Parietal lobe (tissue), 2 donors: ENCODE measurements at places on chromosomes 5 and 9. TPM values are rescaled to one million over a fixed set of nuclear protein-coding genes. Genes with fewer than 3 reads are reported as not detected.

ARL14EPL gene
- total RNA-seq, result not detected

OLFM1 gene
- total RNA-seq, result 76.7 TPM

MAP1B gene
- total RNA-seq, result 1,237 TPM

KCNN2 gene
- total RNA-seq, result 19.1 TPM

NMUR2 gene
- not detected for total RNA-seq

SARDH gene
- 4.7 TPM for total RNA-seq

C6 gene
- not detected for total RNA-seq

ITGA2 gene
- 5.9 TPM for total RNA-seq

TBC1D13 gene
- 11.3 TPM for total RNA-seq

KIAA0825 gene
- total RNA-seq, result 44.8 TPM

FOXD4 gene
- 0.31 TPM for total RNA-seq

HMMR gene
- 3.8 TPM for total RNA-seq

SPAG8 gene
- 4.1 TPM for total RNA-seq

PHF2 gene
- total RNA-seq, result 39.8 TPM

RIOK2 gene
- total RNA-seq, result 29.1 TPM

TPPP gene
- 22.2 TPM for total RNA-seq

SH3RF2 gene
- 0.94 TPM for total RNA-seq

PLAC8L1 gene
- not detected for total RNA-seq

GALNT12 gene
- total RNA-seq, result 1.9 TPM

PARP8 gene
- 61.3 TPM for total RNA-seq
